IgD-negative memory B cell (primary cell): ENCODE measurements at places on chromosomes 12 and 14. TPM values are rescaled to one million over a fixed set of nuclear protein-coding genes. Genes with fewer than 3 reads are reported as not detected.

BMAL2 gene
- polyA plus RNA-seq = 2.1 TPM

RACGAP1 gene
- polyA plus RNA-seq = 13.7 TPM

KRT77 gene
- polyA plus RNA-seq = not detected

KRT80 gene
- polyA plus RNA-seq = not detected

ZNF891 gene
- 0.63 TPM for polyA plus RNA-seq

CYP46A1 gene
- not detected for polyA plus RNA-seq
